CD14-positive monocyte (primary cell): ENCODE measurements at places on chromosomes 1 and 21.

GRCh38 chr1:48196237-48196636, 26.3 kb upstream of the SLC5A9 start:
- peak; percentile 57 for DNase-seq

GRCh38 chr1:21234779-21235178, 55.5 kb downstream of the ECE1 start:
- no peak for DNase-seq

DNA sequence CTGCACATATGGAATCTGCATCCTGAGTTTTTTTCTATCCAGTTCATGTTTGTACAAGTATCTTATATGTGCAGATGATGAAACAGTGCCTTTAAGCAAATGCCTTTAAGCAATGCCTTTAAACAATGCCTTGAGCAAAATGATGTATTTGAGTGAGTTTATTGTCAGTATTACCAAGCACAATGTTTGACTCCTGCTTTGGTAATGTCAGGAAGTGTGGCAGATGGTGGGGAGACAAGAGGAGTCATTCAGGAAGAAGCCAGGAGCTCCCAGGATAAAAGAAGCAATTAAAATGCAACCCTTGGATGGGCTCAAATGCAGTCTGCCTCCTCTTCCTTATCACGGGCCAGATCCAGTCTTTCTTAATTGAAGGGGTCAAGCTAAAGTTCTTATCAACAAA, 108.7 kb upstream of the KCNJ15 start:
- DNase-seq: no peak

GRCh38 chr1:224732377-224733026, 116.4 kb downstream of the CNIH3 start:
- DNase-seq: no peak

DNA sequence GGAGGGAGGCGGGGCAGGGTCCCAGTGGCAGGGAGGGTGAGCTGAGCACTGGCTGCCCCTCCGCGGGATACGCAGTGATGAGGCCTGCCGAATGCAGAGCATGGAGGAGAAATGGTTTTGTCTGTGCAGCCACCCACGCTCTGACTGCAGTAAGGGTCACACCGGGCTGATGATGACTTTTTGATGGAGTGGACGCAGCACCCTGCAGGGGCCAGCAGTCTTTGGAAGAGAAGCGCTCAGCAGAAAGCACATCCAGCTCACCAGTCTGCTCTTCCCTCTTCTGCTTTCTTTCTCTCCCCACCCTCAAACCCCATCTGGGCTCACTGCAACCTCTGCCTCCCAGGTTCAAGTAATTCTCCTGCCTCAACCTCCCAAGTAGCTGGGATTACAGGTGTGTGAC, 61.9 kb upstream of the ATP1A1 start:
- no peak for DNase-seq

DNA sequence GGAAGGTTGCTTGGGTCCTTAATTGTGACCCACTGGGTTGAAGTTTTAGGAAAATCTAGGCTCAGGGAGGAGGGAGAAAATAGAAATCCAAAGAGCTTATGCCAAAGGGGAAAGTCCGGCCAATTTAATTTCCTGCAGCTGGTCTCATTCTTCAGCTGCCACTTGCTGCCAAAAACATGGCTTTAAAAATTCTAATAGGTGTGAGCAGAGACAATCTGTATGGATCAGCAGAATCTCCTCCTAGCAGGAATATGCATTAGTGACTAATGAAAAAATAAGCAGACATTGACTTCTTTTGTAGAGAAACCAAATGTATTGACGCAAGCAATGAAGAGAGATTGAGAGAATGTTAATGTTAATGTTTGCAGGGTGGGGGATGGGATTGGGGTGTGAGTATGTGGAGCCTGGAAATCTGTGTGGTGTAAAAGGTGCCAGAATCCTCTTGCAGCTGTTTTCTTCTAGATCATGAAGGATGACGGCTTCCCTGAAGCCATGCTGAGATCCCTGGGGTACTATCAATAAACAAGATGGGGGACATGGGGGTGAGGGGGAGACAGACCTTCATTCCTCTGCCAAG, 35.3 kb downstream of the VWA5B1 start:
- DNase-seq: no peak

- DNase-seq: no peak
These were observed 16.2 kb downstream of the CCSAP start for GRCh38 chr1:229326601-229327000.

DNA sequence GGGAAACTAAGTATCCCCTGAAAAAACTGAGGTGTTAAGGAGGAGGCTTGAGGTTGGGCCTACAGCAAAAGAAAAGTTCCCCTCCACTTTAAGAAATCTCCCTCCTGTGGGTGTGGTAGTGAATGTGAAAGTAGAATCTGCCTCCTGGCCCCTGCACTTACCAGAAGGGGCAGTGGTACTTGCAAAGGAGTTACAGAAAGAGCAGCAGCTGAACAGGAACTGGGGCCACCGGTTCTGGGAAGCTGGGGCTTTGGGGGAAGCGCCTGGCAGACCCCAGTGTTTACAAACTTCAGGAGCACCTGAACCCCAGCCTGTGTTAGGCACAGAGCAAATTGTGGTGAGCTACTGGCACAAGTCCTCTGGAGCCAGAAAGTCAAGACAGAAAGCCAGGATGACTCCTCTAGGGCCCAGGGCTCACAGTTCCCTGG, 250.2 kb upstream of the FGGY start:
- DNase-seq: no peak
